GM19239 (cell line): ENCODE measurements at places on chromosomes 5 and 9.

DNA sequence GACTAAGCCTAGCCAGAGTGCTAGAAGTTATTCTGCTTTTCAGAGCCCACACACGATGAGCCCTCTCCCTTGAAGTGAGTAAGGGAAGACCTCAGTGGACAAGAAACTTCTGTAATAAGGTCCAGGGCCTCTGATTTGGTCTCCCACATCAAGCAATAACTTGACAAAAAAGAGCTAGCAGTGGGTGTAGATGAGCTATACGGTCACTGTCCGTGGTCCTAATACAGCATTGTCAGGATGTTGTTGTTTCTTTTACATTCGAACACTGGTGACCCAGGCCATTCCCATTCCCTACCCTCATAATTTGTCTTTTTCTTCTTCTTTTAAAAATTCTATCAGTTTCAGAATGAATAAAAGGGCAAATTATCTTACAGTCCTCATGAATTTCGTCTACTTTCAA lies 5.2 kb downstream of the PCSK1 start:
- no peak for DNase-seq

GRCh38 chr5:99936911-99937310 lies 598.3 kb upstream of the FAM174A start:
- DNase-seq: no peak

- no peak for DNase-seq
Measured at GRCh38 chr5:37994729-37995128, 154.9 kb upstream of the GDNF start.

DNA sequence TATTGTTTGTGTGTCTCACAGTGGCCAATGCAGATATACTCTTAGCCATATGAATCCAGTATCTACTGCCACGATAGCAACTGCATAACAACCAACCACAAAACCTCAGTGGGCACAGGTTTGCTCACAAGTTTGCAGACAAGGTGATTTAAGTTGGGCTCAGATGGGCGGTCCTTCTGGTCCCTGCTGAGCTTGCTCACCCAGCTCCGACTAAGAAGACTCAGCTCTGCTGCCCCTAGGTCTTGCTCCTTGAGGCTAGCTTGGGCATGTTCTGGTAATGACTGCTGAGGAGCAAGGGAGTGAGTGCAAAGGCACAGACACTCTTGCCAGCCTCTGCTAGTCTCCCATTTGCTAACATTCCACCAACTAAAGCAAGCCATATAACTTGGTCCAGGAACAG lies 52.6 kb downstream of the MTX3 start:
- no peak for DNase-seq

GRCh38 chr5:9479990-9480389 lies 65.9 kb downstream of the SEMA5A start:
- DNase-seq: no peak

- DNase-seq: no peak
Measured at GRCh38 chr5:179126506-179126991, 66.4 kb downstream of the ZNF354C start.
